ENCODE measurements at places on chromosomes 11 and 22.

GRCh38 chr11:115242982-115243381 is 261.2 kb downstream of the CADM1 start:
- no peak for DNase-seq

DNA sequence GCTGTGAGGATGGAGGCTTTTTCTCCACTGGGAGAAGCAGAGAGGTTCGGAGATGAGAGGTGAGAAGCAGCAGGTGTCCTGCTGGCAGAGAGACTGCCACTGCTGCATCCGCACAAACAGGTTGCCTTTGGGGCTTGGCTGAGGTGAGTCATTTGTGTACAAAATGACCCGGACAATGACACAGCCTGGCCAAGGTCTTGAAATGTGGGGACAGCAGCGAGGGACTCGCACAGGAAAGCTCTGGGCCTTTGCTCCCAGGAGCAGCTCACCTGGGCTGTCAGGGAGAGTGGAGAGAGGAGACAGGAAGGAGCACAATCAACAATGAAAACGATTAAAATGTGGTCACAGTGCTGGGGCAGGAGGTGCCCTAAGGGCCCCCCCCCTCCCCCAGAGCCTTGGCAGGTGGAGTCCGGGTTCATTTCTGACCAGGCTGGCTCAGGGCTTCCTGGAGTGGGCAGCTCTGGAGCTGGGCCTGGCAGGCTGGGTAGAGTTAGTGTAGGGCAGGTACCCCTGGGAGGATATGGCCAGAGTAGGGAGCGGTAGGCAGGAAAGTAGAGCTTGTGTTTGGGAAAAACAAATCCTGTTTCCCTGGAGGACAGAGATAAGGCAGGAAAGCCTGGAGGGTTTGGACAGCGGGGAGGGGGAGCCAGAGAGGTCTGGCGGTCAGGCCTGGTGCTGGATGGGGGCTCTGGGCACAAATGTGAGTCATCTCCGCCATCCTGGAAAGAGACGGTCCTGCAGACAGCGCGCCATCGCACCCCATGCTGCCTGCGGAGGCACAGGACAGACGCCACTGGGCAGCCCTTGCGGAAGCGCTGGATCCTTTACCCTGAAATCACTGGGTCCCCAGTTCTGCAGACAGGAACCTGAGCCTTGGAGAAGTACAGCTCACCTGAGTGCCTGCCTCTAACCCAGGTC is 37.8 kb upstream of the CELSR1 start:
- no peak for DNase-seq

GRCh38 chr11:128854841-128855240 is 12.3 kb downstream of the KCNJ1 start:
- no peak for DNase-seq

GRCh38 chr11:82682003-82682751 is 51.5 kb downstream of the FAM181B start:
- DNase-seq: no peak

DNA sequence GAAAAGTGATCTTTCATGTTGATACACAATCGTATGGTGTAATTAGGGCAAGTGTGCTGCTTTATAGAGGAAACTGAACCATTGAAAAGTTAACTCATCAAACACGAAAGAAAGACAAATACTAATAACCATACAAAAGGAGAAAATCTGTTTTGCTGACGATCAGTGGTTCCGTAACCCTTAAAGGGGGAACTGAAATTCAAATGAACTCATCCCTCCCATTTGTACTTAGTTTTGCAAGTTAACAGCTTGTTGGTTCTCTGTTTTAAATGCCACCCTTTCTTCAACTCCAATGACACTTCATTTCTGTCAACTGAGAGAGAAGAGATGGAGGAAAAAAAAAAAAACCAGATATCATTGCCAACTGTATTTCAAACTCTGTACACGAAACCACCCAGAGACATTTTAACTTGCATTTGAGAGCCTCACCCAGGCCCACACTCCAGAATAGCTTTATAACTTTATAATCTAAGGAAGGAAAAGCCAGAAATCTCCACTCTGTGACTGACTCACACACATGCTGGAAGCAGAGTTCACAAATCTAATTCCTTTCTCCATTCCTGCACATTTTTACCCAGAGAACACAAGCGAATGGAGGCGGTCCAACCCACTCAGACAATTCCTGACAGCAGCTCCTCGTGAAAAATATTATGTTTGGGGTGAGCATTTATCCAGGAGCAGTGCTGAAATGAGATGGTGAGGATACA is 17.4 kb upstream of the CSNK2A3 start:
- no peak for DNase-seq

DNA sequence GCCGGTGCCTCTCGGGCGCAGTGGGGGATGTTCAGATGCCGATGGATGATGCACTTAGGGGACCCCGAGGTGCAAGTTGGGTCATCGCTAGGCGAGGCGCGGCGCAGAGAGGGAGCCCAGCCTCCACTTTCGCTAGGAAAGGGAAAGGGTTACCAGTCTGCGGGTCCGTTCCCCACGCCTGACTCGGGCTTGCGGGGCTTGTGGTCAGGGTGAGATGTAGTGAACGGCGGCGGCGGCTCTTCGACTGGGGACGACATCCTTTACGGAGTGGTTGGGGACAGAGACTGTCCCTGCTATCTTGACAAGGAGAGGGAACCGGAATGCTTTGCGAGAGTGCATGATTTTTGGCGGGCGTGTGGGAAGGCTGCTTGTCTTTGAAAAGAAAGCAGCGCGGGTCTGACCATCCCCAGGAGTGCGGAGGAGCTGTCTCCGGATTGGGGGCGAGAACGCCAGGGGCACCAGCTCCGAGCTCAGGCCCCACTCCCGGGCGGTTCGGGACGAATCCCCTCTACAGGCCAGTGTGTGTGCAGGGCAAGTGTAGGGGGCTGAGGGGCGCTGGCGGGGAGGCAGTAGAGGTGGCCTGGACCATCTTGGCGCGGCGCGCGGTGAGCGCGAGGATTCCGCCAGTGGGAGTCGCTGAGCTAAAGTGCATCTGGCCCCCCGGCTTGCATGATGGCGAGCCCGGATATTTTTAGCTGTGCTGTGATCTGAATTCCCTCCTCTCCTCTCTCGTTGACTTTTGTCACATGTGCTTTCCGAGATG is 1.1 kb downstream of the FAT3 start:
- no peak for DNase-seq

DNA sequence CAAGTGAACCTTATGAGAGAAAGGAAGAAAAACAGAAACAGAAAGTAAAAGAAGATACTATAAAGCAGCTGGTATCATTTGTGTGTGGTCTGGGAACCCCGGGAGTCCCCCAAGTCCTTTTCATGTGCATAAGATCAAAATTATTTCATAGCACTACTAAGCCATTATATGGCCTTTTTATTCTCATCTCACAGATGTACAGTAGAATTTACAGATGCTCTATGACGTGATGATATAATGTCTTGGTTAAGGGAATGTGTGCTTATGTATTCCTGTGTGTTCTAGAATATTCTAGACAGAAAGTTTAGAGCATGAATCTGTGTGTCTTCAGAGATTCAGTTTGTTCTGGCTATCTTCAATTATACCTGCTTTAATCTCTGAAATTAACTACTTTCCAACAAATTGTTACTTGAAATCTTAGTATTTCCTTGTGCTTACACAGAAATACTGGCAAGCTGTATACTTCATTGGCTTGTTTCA is 8.6 kb upstream of the TPP1 start:
- DNase-seq: no peak

GRCh38 chr22:26830837-26831236 is 173.4 kb downstream of the MIAT start:
- no peak for DNase-seq

- DNase-seq: no peak
These were observed 61.3 kb upstream of the BARX2 start for GRCh38 chr11:129314371-129314770.

GRCh38 chr11:86171627-86172026 is 72.9 kb upstream of the EED start:
- DNase-seq: no peak

GRCh38 chr22:47572443-47572842 is 810.0 kb downstream of the TBC1D22A start:
- DNase-seq: no peak

DNA sequence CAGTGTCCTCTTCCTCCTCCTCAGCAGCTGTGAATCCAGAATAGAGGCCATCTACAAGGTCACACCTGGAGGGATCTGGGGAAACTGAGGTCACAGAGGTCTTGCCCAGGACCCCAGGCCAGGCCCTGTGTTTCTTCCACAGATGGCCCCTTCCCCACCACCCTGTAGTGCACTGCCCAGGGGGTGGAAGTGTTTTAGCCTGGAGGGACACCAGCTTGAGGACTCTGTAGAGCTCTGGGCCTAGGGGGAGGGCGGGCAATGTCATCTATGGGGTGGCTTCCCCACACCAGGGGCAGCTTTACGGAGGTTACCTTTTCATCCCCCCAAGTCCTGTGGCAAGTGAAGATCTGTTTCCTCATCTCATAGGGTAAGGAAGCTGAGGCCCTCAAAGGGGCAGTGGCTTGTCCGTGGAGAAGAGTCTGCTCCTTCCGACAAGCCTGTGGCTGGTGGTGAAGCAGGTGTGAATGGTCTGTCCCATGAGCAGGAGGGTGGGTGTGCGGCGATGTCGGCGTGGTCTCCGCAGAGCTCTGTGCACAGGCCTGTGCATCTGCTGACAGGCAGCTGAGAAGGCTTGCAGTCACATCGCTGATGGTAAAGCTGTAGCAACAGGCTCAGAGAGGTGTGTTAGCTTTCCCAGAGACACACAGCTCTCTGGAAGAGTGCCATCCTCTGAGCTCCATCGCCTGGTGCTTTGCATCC is 74.1 kb upstream of the WNT7B start:
- no peak for DNase-seq

GRCh38 chr11:118915941-118916841 is 9.5 kb downstream of the BCL9L start:
- DNase-seq: no peak

GRCh38 chr11:66221012-66221411 is 47.4 kb upstream of the RAB1B start:
- no peak for DNase-seq

- DNase-seq: no peak
These were observed 53.9 kb upstream of the CRTAM start for GRCh38 chr11:122784325-122784955.

GRCh38 chr11:96134602-96135001 is 208.4 kb downstream of the MAML2 start:
- DNase-seq: no peak

GRCh38 chr11:15010865-15011264 is 38.7 kb upstream of the CALCA start:
- DNase-seq: no peak

DNA sequence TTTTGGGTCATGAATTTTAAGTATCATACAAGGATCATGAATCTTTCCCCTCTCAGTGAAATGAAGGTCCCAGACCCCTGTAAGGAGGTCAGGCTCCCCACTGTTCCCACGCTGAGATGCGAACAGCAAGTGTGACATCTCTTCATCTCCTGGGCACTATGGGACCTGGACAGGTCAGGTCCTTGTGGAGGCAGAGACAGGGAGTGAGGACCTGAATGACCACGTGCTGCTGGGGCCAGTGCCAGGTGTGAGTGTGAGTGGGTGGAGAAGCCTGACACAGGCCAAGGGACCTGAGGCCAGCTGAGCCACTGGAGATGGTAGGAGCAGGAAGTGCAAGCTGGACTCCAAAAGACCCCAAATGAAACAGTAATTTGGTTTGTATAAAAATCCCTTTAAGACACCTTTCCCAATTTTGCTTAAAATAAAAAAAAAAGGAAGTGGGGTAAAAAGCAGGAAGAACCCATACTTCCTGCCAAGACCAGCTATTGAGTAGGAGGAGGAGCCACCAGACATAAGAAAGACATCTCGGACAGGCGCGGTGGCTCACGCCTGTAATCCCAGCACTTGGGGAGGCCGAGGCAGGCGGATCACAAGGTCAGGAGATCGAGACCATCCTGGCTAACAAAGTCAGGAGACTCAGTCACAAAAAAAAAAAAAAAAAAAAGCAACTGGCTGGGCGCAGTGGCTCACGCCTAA is 35.4 kb upstream of the SERPIND1 start:
- DNase-seq: no peak

GRCh38 chr11:86699040-86699791 is 26.8 kb upstream of the ME3 start:
- no peak for DNase-seq

DNA sequence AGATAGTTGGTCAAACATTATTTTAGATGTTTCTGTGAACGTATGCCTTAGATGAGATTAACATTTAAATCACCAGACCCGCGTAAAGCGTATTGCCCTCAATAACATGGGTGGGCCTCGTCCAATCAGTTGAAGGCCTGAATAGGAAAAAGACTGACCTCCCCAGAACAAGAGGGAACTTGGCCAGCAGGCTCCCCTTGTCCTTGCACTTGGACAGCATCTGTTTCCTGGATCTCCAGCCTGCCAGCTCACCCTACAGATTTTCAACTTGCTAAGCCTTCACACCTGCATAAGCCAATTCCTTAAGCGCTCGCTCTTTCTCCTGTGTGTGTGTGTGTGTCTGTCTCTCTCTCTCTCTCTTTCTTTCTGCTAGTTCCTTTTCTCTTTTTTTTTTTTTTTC is 8.2 kb downstream of the TOM1 start:
- DNase-seq: no peak

DNA sequence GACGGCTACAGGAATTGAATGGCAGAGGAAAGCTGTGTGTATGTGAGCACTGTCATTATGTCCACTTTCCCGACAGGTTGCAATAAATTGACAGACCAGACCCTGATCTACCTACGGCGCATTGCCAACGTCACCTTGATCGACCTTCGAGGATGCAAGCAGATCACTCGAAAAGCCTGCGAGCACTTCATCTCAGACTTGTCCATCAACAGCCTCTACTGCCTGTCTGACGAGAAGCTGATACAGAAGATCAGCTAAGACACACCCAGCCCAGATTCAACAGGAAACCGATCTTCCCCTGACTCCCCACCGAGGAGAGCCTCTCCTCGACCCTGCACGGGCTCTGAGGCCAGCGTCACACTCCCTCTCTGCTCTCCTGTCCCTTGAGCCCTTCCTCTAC is 11.5 kb upstream of the GRK2 start:
- no peak for DNase-seq

- no peak for DNase-seq
These were observed 26.6 kb downstream of the P2RY2 start for GRCh38 chr11:73244589-73245240.

- no peak for DNase-seq
These were observed 61.6 kb upstream of the CDON start for GRCh38 chr11:126124231-126124661.

GRCh38 chr11:119533921-119534736 is 111.2 kb upstream of the THY1 start:
- peak; percentile 4 for DNase-seq

DNA sequence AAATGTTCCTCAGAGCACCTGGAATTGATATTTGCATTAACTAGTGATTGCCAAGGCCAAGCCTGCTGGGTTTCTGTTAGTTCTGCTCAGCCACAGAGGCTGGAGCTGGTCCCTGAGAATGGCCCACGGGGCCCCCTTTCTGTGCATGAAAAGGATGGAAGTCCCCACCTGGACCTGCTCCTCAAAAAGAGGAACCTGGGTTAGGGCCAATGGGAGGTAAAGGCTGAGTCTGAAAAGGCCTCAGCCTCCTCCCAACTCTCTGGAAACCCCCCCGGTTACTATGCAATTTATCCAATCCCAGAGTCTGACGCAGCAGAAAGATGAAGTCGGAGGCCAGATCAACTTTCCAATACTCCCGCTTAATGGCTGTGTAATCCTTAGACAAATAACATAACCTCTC is 6.8 kb upstream of the CREB3L1 start:
- DNase-seq: no peak

GRCh38 chr11:35992548-35992947 is 48.7 kb downstream of the LDLRAD3 start:
- no peak for DNase-seq
